MV-4-11 (cell line): ENCODE measurements at places on chromosomes 1 and 21.

DNA sequence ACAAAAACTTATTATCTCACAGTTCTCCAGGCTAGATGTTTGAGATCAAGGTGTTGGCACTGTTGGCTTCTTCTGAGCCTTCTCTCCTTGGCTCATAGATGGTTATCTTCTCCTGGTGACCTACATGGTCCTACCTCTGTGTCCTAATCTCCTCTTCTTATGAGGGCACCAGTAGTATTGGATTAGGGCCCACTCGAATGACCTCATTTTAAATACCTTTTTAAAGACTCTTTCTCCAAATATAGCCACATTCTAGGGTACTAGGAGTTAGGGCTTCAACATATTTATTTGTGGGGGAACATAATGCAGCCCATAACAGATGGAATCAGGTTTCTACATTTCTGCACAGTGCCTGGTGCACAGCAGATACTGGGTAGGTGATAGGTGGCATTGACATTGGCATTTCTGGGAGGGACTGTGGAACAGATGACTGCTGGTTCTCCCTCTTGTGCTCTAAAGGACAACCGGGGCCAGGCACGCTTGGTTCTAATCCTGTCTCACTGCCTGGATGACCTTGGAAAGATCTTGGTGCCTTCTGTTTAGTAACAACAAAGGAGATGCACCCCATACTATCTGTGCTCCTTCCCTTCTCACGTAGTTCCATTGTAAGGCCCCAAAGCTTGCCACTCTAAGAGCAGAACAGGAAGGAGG lies 140.3 kb downstream of the PLPP3 start:
- DNase-seq: no peak

GRCh38 chr1:245301162-245301580 lies 146.4 kb downstream of the KIF26B start:
- DNase-seq: no peak

DNA sequence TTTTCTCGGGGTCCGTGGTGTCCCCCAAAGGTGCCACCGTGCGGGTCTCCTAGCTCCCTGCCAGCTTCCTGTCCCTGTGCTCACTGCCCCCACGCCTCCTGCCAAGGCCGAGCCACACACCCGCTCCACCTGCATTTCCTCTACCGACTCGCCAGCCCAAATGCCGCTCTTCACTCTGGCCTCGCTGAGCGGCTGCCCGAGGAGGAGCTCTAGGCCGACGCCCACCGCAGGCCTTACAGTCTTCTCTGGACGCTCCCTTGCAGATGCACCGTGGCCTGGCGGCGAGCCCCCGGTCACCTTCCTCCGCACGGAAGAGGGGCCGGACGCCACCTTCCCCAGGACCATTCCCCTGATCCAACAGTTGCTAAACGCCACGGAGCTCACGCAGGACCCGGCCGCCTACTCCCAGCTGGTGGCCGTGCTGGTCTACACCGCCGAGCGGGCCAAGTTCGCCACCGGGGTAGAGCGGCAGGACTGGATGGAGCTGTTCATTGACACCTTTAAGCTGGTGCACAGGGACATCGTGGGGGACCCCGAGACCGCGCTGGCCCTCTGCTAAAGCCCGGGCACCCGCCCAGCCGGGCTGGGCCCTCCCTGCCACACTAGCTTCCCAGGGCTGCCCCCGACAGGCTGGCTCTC lies 26.3 kb downstream of the FTCD start:
- no peak for DNase-seq

DNA sequence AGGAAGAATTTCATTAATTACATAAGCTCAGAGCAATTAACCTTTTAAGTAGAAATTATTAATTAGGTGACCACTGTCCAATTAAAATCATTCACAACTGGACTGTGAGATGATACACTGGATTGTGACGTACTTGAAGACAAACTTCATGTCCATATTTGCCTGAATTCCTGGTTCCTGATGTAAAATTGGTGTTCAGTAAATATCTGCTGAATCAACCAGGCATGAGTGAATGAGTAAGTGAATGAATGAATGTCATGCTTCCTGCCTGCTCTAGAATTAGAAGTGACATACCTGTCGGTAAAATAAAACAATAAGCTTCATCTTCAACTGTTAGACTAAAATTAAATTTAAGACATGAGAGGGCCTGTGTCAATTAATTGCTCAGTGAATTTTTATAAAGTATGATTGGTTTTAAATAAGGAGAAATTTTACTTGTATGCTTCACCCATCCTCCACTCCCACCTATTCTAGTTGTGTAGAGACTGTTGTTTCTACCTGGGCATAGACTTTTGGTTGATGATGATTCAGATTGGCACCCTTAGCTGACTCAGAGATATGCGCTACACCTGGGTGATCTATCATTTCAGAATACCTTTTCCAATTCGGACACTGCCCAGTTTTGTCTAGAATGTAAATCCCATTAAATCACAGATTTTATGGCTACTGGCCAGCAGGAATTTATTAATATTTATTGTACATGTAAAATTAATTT lies 56.9 kb upstream of the PTGS2 start:
- no peak for DNase-seq

GRCh38 chr1:85330214-85330631 lies 53.8 kb upstream of the BCL10 start:
- no peak for DNase-seq
